ENCODE measurements at places on chromosomes 16 and 17.

GRCh38 chr16:82990155-82990554, 363.4 kb downstream of the CDH13 start:
- no peak for DNase-seq
- H3K4me1 ChIP-seq: peaks cover 9% of the 10 kb centered on the region
- H3K27ac ChIP-seq: peak overlapping the region; percentile 66
- H3K36me3 ChIP-seq: no peaks in the 10 kb centered on the region
- no peaks in the 10 kb centered on the region for H3K27me3 ChIP-seq

DNA sequence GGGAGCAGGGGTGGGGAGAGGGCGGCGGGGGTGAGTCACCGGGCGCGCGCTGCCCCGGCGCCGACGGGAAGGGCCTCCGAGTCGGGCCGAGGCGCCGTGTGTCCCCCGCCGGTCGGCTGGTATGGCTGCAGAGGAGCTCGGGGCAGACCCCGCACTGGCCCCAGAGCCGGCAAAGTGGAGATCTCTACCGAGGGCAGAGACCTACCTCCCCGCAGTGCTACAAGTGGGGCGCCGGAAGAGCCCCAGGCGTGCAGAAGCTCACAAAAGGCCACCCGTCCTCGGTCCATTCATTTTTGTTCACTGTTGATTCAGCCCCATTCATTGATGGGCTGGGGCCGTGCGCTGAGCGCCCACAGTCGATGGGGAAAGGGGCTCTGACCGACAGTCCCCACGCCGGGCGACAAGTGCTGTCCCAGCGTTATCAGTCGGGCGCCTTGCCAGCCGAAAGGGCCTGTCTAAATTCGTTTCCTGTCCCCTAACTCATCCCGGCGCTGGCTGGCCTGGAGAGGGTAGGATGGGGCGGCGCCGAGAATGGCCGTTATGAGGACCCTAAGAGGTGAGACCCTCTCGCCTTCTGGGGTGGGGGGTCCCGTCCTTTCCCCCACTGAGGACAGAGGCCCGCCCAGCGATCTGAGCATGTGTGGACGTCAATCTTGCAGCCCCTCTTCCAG, 709 bp upstream of the ENO3 start:
- H3K4me3 ChIP-seq: peak overlapping the region; percentile 68
- H3K36me3 ChIP-seq: peaks cover 16% of the 10 kb centered on the region
- peaks cover 57% of the 10 kb centered on the region for H3K4me1 ChIP-seq

DNA sequence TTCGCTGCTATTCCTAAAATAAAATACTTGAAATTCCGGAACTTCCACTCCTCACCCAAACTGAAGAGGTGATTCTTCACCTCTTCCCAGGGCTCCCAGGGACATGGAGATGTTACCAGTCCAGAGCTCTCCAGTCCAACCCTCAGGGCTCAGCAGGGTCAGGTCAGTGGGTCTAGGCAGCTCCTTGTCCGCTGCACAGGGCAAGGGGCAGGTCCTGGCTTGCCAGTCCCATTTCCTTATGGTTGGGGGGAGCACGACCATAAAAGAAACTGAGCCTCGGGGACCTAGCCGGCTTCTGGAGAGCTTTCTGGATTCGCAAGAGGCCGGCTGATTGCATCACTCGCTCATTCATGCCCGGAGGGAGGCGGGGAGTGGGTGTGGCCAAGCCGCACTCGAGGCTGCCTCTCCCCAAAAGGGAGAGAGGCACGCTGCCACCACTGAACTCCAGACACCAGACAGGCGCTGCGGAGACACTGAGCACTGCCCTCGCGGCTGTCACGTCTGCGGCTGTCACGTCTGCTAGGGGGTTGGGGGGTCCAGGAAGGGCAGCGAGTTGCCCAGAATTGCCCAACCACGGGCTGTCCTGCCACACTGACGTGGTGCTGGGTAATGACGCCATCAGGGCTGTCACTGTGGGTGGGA, 15.8 kb downstream of the SLC7A5 start:
- H3K4me3 ChIP-seq: peak overlapping the region; percentile 62
- peak; percentile 96 for DNase-seq
- H3K27me3 ChIP-seq: no peaks in the 10 kb centered on the region
- peaks cover 78% of the 10 kb centered on the region for H3K4me1 ChIP-seq
- peaks cover 19% of the 10 kb centered on the region for H3K36me3 ChIP-seq
- peak overlapping the region; percentile 99 for H3K27ac ChIP-seq

- peaks cover 9% of the 10 kb centered on the region for H3K36me3 ChIP-seq
- no peak for DNase-seq
- no peak overlapping the region for H3K4me3 ChIP-seq
- H3K27ac ChIP-seq: no peak overlapping the region
- no peaks in the 10 kb centered on the region for H3K27me3 ChIP-seq
- no peaks in the 10 kb centered on the region for H3K4me1 ChIP-seq
These were observed 29.7 kb downstream of the FANCA start for GRCh38 chr16:89786474-89787364.

GRCh38 chr16:67237396-67238277, 9.6 kb downstream of the FHOD1 start:
- peaks cover 29% of the 10 kb centered on the region for H3K4me1 ChIP-seq
- no peak overlapping the region for H3K27ac ChIP-seq
- no peak overlapping the region for H3K4me3 ChIP-seq
- peak; percentile 84 for DNase-seq

DNA sequence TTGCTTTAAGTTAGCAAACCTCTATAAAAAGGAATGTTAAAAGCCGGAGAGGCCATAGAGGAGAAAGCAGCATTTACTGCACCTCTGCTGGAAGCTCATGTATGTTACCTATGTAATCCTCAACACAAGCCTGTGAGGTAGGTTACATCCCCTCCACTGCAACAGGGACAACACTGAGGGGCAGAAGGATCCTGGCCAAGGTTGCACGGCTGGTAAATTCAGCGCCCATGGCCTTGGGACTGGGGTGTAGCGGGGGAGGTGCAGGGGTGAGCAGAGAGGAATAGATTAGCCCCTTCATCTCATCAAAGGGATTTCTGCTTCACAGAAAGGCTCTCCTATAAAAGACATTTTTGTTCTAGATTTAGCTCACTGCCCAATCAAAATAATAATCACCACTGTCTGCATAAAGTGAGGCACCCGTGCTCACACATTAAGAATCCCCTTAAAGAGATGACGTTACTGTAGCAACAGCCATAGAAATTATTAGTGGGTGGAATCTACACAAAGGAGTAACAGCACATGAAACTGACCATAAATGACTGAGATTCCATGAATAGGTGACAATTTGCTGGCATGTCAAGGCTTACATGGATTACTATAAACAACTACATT, 3.3 kb downstream of the ZCCHC14 start:
- H3K27me3 ChIP-seq: no peaks in the 10 kb centered on the region
- peak overlapping the region; percentile 72 for H3K4me3 ChIP-seq
- peak; percentile 35 for DNase-seq
- peaks cover 2% of the 10 kb centered on the region for H3K36me3 ChIP-seq
- peaks cover 71% of the 10 kb centered on the region for H3K4me1 ChIP-seq

DNA sequence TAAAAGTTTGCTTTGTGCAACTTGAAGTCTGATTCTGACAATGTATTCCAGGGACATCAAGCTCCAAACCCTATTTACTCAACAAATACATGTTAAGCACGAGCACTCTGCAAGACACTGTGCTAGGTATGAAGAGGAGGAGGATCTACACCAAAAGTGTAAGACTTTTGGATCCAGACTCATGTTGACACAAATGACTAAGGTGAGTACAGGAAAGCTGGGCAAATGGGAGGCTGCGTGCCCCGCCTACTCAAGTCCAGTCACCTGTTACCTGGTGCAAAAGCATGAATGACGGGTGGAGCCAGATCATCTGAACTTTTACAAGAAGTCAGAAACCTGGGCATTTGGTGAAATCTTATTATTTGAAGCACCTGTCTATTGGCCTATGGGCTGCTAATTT, 120.7 kb downstream of the ABCC12 start:
- no peaks in the 10 kb centered on the region for H3K4me1 ChIP-seq
- no peak for DNase-seq
- no peaks in the 10 kb centered on the region for H3K36me3 ChIP-seq
- peaks cover 25% of the 10 kb centered on the region for H3K27me3 ChIP-seq
- H3K27ac ChIP-seq: no peak overlapping the region

- no peak overlapping the region for H3K4me3 ChIP-seq
- H3K27ac ChIP-seq: no peak overlapping the region
- H3K27me3 ChIP-seq: peaks cover 8% of the 10 kb centered on the region
- DNase-seq: no peak
- H3K36me3 ChIP-seq: no peaks in the 10 kb centered on the region
These were observed 51.4 kb downstream of the ZDHHC7 start for GRCh38 chr16:84959784-84960417.

DNA sequence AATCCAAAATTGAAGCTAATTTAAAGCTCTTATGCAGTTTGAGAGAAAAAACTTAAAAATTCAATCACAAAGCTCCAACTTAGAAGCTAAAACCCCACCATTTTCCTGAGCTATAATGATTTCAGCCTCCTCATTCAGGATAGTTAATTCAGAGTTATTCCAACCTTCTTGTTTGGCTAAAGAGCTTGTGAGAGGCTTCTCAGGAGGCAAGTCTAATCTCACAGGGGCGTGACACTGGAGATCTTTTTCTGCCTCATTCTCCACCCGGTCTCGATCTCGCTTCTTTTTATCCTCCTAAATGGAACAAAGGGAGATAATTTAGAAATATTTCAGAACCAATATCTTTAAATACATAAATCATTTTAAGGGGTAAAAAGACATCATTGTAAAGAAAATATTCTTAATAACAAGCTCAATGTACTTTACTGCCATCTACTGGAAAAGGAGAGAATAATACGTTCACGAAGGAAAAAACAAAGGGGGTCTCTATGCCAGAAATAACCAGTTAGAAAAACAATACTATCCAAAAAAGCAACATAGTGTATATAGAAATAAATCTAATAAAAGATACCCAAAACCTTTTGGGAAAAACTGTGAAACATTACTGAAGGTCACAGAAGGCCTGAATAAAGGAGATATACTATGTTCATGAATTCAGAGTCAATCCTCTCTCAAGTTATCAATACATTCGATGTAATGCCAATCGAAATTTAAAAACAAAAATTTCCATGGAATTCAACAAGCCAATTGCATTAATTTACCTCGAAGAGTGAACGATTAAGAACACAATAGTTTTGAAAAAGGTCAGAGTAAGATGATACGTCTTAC, 13.9 kb downstream of the BRD7 start:
- peaks cover 11% of the 10 kb centered on the region for H3K36me3 ChIP-seq
- H3K4me3 ChIP-seq: no peak overlapping the region
- DNase-seq: no peak
- H3K4me1 ChIP-seq: no peaks in the 10 kb centered on the region
- no peak overlapping the region for H3K27ac ChIP-seq

DNA sequence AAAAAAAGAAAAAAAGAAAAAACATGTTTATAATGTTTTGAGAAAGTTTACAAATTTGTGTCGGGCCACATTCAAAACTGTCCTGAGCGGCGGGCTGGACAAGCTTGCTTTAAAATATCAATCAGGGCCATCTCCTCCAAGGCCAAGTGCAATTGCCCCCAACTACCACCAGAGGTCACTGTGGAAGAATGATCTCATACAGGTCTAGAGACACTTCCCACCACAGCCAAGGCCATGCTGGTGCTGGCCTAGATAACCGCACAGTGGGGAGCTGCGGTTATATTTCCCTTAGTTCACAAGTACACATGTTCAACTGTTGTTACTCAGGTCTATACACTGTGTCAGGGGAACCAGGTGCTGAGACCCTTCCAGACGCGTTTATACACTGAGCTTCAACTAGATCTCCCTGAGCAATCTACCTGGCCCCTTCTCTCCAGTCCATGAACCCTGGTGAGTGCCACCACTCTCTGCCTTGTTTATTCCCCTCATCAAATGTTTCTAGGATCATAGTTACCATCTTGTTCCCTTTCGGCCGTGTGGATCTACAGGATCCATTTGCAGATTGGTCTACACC, 83.8 kb upstream of the CCL2 start:
- H3K36me3 ChIP-seq: no peaks in the 10 kb centered on the region
- peaks cover 12% of the 10 kb centered on the region for H3K27me3 ChIP-seq
- H3K27ac ChIP-seq: no peak overlapping the region

GRCh38 chr17:71730871-71731270, 389.9 kb upstream of the SOX9 start:
- no peak overlapping the region for H3K4me3 ChIP-seq
- DNase-seq: no peak
- H3K4me1 ChIP-seq: no peaks in the 10 kb centered on the region
- H3K36me3 ChIP-seq: no peaks in the 10 kb centered on the region
- H3K27ac ChIP-seq: no peak overlapping the region

DNA sequence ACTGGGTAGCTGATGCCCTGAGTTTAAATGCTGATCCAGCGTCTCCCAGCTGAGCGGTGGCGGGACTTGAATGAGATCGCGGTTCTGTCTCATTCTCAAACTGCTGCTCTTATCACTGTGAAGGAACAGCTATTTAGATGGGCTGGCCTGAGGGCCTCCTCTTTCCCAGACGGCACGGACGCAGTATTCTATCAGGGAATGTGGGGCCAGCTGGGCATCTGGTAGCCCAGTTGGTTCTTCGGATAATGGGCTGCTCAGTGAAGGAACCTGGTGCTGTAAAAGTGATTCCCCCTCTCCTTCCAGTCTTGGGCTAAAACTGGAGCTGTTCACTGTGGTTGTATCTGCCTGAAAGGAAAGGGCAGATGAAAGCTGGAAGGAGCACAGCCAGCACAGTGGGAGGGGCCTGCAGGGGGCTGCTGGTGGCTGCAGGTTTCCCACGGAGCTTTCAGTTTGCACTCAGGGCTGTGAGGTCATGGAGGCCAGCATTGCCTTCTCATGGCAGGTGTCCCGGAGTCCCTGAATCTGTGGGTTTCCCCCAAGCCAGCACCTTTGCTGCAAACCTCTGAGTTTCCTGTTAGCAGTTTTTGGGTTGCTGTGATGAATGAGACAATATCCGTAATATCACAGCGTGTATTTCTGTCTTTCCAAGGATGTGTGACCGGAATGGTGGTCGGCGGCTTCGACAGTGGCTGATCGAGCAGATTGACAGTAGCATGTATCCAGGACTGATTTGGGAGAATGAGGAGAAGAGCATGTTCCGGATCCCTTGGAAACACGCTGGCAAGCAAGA, 3.6 kb downstream of the IRF8 start:
- peaks cover 5% of the 10 kb centered on the region for H3K4me1 ChIP-seq
- no peak for DNase-seq
- H3K27me3 ChIP-seq: peaks cover 53% of the 10 kb centered on the region
- H3K4me3 ChIP-seq: no peak overlapping the region

GRCh38 chr16:50268352-50268751, 2.0 kb downstream of the ADCY7 start:
- DNase-seq: no peak
- H3K4me3 ChIP-seq: no peak overlapping the region
- H3K4me1 ChIP-seq: peaks cover 23% of the 10 kb centered on the region
- no peak overlapping the region for H3K27ac ChIP-seq
- H3K36me3 ChIP-seq: no peaks in the 10 kb centered on the region
- no peaks in the 10 kb centered on the region for H3K27me3 ChIP-seq

GRCh38 chr17:67574658-67575293, 143.0 kb upstream of the NOL11 start:
- H3K27ac ChIP-seq: no peak overlapping the region
- no peaks in the 10 kb centered on the region for H3K4me1 ChIP-seq
- H3K27me3 ChIP-seq: peaks cover 3% of the 10 kb centered on the region
- no peak overlapping the region for H3K4me3 ChIP-seq

DNA sequence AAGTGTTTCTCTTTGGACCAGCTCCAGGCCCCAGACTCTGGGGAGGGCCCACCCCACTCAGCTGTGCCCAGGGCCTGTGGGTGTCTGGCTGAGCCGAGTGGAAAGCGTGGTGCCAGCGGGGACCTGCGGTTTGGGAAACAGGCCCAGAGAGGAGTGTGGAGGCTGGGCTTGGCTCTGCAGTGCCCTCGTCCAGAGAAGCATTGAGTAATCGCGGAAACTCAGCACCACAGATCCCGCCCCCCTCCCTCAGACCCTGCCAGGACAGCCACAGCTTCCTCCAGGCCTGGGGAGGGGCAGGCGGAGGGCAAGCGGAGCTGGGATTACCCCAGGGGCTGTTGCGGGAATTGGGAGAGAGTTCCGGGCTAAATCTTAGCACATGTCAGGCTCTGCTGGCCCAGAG, 14.6 kb upstream of the PITPNA start:
- H3K27me3 ChIP-seq: no peaks in the 10 kb centered on the region
- no peaks in the 10 kb centered on the region for H3K36me3 ChIP-seq
- no peak overlapping the region for H3K4me3 ChIP-seq

Measured in chondrocyte (in vitro differentiated cells).